ENCODE measurements at places on chromosomes 3 and 15.

GRCh38 chr15:84736375-84736774, 12.0 kb upstream of the ZNF592 start:
- DNase-seq: peak; percentile 60

- DNase-seq: no peak
These were observed 8.1 kb upstream of the GNB5 start for GRCh38 chr15:52199271-52199670.

- DNase-seq: no peak
These were observed 54.6 kb downstream of the CAPN3 start for GRCh38 chr15:42413920-42414319.

GRCh38 chr15:83612226-83612625, 41.7 kb upstream of the ADAMTSL3 start:
- DNase-seq: no peak

- no peak for DNase-seq
These were observed 152.7 kb downstream of the IL20RB start for GRCh38 chr3:137110392-137110996.

DNA sequence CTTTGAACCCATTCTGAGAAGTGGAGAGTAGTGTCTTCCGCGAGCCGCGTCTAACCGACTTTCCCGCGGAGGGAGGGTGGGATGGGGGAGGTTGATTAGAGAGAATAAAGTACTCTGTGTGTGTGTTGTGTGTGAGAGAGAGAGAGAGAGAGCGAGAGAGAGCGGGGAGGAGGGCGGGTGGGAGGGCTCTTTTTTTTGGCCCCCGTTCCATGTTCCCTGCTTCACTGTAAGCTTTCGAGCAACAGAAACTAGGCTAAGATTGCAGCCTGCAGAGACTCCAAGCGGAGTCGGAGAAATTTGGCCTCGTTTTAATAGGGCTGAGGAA, 1.6 kb upstream of the MEIS2 start:
- DNase-seq: no peak

DNA sequence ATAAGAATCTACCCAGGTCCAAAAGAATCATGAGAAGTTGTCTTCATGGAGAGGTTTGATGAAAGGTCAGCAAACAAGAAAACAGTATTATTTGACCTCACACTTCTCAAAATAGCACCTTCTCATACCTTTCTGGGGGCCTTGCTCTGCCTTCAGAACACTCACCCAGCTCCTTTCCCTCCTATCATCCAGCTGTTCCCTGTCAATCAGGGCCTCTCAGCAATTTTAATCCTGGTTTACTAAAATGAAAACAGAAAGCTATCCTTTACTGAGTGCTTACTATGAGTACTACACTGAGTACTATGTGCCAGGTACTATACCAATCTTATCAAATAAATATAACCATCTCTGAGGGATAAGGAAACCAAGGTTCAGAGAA, 138.6 kb downstream of the GAP43 start:
- DNase-seq: no peak

DNA sequence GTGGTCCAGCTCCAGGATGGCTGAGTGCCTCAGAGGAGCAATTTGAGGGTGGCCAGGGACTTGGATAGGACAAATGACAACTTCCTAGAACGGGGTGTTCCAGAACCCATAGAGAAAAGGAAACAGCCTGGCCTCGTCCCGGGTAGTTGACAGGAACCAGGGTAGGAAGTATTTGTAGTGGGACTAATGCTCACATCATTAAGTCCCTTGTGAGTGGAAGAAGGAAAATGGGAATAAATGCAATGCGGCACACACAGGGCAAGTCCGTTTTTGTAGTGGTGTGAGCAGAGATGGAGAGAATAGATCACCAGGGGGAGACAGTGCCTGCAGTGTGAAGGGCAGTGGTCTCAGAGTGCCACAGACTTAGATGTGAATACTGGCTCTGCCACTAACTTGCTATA, 19.6 kb downstream of the TIMP4 start:
- no peak for DNase-seq

GRCh38 chr3:187684880-187685279, 14.7 kb upstream of the SST start:
- no peak for DNase-seq

DNA sequence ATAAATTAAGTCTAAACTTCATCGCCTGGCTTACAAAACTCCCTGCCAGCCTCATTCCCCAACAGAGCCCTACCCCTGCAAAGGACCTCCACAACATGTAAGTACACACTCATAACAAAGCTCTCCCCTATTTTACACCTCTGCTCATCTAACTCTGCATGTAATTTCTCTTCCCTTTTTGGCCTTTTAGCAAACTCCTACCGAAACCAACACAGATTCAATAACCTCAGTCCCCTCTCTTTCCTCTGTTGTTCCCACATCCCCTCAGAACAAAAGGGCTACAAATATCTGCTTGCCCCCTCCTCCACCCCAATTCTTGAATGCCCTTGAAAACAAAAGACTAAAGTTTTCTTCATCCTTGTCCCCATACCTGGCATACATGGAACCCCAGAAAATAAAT, 662 bp downstream of the UBL7 start:
- DNase-seq: no peak

DNA sequence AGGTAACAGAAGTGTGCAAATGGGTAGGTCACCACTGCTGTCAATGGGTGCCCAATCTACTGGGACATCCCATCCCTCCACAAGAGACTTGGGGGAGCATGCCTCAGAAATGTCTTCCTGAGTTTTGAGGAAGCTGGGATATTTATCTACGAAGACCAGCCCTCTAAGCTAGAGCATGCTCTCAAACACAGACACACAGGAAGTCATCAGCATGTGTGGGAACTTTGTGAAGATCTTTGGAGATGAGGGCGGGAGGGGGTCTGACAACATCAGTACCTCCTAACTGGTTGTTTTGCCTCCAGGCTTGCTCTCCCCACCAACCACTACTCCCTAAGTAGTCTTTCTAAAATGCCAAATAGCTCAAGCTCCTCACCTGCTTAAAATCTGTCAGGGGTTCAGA, 3.5 kb upstream of the MEF2A start:
- DNase-seq: no peak

GRCh38 chr3:33134026-33134625, 20.3 kb downstream of the CRTAP start:
- no peak for DNase-seq

GRCh38 chr15:74773731-74774252, 8.1 kb upstream of the CSK start:
- DNase-seq: no peak

- DNase-seq: peak; percentile 7
These were observed 169.5 kb downstream of the ATP10A start for GRCh38 chr15:25693321-25694238.

DNA sequence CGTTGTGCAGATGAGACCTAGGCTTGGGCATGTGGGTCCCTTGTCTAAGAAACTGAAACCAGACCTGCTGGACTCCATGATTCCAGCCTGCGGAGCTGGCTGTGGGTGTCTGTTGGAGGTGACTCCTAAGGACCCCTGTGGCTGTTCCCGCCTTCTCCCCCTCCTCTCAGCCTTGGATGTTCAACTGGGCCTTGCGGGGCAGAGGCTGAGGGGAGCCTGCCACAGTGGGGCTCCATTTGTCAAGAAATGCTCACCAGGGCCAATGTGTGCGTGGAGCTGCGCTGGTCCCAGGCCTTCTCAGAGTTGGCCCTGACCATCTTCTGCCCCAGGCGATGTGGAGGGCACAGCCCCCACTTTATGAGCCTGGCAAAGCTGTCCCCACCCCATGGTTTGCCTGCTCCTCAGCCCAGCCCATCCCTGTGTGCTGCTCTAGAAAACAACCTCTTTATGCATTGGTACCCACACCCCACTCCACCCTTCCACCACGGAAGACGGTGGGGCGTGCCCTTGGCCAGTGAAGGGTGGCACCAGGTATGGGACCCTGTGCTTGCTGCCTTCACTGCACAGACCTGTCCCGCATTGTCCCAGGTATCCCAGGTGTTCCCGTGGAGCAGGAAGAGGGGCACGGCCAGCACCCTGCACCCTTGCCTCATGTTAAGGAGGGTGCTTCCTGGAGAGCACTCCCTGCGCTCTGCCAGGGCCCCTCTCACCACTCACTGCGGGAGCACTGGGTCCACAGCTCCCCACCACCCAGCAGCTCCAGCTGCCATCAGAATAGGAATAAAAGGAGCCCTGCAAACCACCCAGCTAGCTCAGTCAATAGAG, 7.9 kb downstream of the MESP2 start:
- DNase-seq: no peak

DNA sequence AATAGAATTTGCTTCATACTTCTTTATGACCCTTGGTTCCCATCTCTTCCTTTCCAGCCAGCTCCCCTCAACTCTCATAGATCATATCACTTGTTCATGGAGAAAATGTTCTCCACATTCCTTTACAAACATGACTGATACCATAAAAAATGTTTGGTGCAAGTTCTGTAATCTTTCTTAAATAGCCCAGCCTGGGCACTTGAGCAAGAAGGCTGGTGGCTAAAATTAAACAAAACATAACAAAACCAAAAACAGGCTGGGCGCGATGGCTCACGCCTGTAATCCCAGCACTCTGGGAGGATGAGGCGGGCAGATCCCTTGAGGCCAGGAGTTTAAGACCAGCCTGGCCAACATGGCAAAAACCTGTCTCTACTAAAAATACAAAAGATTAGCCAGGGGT, 8.9 kb upstream of the POLR2M start:
- DNase-seq: no peak

DNA sequence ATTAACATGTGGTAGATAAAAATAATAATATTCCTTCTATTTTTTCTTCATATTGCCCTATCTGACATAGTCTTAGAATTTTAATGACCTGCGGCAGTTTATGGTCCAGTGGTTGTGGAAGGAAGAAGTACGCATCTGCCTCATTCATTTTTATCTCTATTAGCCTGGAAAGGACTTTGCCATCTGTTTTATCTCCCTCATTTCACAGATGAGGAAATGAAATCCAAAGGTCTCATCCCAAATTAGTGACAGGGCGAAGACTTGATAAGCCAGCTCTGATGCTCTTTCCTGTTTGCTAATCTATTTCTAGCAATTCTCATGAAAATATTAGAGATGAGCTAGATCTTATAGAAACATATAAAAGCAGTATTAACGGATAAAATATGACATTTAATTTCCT, 113.3 kb downstream of the KLHL25 start:
- no peak for DNase-seq

DNA sequence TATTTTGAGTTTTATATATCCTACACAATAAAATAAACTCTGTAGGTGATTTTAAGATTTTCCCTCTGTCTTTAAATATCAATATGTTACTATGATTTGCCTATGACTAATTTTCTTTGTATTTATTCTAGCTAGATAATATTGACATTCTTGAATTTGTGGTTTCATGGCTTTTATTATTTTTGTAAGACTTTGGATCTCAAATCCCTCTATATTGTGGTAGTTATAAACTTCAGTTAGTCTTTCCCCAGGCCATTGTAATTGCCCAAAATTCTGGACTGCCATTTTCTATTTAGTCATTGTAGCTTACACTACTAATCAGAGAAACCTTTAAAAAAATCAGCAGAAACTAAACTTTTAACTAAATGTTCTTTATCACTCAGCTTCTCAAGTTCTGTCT, 1559.3 kb upstream of the GBE1 start:
- DNase-seq: no peak

DNA sequence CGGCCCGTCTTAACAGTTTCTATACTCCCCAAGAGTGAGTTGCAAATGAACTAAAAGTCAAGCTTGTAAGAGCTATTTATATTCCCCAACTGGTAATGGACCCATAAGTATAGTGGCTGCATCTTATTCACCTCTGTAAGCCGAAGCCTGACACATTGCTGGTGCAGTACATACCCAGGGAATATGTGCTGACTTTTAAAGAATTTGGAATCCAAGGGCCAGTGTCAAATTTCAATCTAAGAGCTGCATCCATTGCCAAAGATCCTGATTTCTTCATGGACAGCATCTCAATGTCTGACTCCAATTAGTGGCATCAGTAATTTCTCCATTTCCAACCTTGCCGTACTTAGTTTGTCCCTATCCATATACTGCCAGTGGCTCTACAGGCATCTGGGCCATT, 42.0 kb downstream of the FRMD4B start:
- DNase-seq: no peak

DNA sequence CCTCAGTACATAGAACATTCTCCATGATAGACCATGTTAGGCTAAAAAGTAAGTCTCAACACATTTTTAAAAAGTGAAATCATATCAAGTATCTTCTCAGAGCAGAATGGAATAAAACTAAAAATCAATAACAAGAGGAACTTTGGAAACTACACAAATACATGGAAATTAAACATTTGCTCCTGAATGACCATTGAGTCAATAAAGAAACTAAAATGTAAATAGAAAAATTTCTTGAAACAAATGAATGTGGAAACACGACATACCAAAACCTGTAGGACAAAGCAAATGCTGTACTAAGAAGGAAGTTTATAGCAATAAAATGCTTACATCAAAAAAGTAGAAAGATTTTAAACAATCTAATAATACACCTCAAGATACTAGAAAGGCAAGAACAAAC, 33.6 kb downstream of the NEK10 start:
- no peak for DNase-seq

- no peak for DNase-seq
These were observed 313.4 kb upstream of the CHRM5 start for GRCh38 chr15:33654860-33655259.

DNA sequence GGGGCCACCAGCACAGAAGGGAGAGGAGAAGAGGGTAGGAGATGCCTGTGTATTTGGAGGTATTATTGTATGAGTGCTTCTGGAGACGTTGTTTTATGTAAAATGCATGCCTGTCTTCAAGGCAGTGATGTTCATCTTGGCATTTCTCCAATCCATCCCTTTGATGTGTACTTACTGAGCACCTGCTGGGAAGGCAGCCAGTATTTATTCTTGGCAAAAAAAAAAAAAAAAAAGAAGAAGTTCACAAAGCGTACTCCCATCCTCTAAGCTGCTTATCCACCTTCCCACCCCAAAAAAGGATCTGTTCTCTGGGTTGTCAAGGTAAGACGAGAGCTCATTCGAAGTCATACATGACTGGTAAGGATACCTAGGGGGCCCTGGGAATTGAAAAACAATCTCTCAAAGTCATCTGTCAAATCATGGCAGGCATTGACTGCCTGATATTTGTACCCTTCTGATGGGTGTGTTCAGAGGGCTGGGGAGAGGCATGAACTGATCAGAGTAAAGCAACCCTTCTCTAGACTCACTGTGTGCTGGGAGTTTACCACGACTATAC, 30.0 kb upstream of the SLC6A1 start:
- no peak for DNase-seq

Measured in stimulated activated CD8-positive, alpha-beta memory T cell treated with anti-CD3 and anti-CD28 coated beads, Interleukin-15, amount 100 ng/mL, for 48 hours (primary cell).